Stimulated activated CD8-positive, alpha-beta memory T cell treated with anti-CD3 and anti-CD28 coated beads, Interleukin-7, amount 100 ng/mL, for 1 hour (primary cell): ENCODE measurements at places on chromosomes 2 and 18.

- no peak for DNase-seq
Measured at GRCh38 chr2:79782576-79783452, 270.0 kb downstream of the CTNNA2 start.

- DNase-seq, result no peak
Measured at GRCh38 chr2:101267671-101268656, 15.3 kb downstream of the CNOT11 start.

DNA sequence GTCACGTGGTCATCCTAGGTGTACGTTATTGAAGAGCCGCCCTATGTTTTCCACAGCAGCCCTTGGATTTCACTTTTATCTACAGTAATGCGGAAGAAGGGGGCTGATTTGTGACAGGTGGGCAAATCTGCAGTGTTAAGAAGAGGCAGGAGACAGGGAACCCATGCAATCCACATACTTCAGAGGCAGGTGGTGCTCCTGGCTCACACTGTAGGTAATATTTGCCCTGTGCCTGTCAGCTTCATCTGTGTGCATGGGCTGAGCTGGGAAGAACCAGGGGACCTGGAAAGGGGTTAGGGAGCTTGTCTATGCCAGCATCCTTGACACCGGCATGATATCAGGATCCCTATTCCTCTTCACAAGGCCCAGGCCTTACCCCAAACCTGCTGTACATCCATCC is 183.9 kb downstream of the SH3RF3 start:
- no peak for DNase-seq

GRCh38 chr2:127574656-127575055 is 39.2 kb downstream of the MYO7B start:
- no peak for DNase-seq

DNA sequence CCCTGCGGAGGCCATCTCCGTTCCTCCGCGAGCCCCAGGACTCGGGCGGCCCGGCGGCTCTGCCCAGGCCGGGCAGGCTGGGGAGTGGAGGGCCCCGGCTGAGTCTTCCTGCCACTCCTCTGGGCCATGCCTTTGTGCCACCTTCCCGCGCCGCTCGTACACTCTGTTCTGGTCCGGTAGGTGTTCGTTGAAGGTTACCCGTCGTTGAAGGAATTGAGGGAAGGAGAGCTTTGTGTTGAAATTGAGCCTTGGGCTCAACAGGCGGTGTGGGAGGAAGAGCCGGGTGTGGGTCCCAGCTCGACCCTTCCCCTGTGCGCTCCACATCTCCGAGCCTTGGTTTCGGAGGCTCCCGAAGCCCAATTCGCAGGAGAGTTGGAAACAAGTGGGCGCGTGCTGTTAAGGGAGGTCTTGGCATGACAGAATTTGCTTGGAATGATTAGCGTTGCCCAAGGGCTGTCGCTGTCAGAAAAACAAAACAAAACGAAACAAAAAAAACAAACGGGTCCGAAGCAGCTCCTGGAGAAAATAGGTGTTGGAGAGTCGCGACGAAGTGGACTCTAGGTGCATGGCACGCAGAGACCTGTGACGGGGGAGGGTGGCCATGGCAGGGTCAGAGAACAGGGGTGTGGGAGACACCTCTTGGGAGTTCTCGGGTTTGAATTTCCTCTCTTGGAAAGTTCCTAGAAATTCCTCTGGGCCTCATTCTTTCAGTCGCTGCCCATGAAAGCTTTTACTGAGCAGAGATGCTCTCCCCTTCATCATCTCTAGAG is 1.2 kb upstream of the MZT2A start:
- DNase-seq, result no peak

DNA sequence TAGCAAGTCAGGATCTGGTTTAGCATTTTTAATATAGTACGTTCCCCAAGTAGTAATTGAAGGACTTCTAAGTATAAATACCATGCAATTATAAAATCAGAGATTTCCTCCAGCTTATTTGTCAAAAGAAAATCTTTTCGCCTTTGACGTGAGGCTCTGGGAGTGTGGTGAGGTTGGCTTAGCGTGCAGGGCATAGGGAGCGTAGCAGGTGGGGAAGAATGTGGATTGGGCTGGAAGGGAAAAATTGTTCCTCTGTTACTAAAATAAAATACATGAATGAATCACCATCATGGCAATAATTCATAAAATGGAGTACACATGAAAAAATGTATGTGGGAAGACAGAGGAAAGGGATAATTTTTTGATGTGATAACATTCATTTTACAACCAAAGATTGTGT is 5.4 kb upstream of the IL1RL2 start:
- DNase-seq, result no peak

DNA sequence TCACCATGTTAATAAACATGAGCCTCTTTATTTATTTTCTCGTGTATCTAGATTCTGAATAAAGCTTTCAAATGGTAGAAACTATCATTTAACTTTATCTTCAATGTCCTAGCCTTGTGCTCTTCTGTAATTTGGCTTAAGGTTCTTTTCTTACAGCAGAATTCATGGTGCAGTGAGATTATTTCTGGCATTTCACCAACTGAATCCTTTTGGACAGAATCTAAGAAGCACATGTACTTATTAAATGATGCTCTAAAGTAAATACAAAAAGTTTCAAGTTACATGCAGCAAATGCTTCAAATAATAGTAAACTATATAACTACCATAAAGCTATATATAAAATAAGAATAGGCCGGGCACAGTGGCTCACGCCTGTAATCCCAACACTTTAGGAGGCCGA is 65.9 kb downstream of the AP1S3 start:
- no peak for DNase-seq

- DNase-seq, result no peak
Measured at GRCh38 chr18:54712758-54713157, 115.5 kb upstream of the RAB27B start.

DNA sequence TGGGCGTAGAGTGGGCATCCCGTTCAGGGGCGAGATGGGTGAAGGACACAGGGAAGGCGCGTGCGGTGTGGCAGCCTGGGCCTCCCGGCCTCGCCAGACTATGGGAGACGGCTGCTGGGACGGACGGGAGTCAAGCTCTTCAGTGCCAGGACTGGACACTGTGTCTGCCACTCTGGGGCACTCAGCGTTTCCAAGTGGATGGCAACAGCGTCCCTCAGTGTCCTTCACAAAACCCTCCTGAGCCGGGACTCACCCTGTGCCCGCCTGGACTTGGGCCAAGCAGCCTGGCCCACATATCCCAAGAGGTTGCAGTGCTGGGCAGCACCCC is 16.3 kb upstream of the BOK start:
- DNase-seq, result no peak

DNA sequence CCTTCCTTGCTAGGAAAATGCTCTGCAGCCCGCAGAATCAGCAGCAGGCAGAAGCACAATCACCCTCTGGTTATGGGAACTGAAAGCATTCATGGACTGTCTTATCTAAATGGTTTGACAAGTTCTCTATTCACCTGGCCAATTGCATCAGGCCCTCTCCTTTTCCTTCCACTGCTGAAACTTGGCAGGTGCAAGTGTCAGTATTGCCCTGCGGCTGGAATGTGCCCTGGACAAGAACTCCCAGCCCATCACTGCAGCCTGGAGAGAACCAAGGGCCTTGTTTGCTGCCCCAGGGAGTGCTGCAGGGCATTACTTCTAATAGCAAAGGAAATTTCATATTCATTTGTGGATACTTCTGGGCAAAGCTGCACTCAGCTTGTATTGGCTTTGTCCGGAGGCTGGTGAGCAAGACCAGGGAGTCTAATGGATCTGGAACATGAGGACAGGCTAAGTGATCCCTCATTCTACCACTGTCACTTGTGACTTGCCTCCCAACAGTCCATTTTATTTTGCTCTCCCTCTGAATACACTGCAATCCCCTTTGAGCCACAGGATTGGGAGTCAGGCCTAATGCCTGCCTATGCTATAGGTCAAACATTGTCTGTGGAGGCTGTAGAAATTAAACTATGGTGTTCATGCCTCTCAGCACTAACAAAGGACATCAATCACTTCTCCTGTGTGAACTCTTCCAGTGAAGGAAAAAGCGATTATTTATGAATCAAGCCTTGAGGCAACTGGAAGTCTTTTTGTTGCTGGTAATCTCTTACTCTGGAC is 116.9 kb downstream of the LYPD6B start:
- no peak for DNase-seq

DNA sequence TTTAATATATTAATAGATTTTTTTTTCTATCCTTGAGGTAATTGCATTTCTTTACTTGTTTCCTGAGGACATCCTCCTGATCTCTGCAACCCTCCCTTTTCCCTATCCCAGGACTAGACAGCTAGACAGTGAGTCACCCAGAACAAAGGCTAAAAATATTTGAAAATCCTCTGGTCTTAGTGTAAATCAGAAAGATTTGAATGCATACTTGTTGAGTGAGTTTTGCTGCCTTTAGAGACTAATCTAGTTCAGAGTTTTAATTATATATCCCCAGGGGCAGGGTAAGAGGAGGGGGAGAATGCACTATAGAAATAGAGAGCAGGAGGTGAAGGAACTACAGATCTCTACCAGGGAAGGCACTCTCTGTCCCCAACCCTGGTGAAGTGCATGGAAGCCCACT is 202.3 kb upstream of the TCF4 start:
- DNase-seq, result no peak

- DNase-seq, result no peak
Measured at GRCh38 chr18:2984091-2984490, 28.9 kb downstream of the LPIN2 start.

GRCh38 chr2:86293612-86294011 is 43.8 kb downstream of the REEP1 start:
- DNase-seq, result no peak

DNA sequence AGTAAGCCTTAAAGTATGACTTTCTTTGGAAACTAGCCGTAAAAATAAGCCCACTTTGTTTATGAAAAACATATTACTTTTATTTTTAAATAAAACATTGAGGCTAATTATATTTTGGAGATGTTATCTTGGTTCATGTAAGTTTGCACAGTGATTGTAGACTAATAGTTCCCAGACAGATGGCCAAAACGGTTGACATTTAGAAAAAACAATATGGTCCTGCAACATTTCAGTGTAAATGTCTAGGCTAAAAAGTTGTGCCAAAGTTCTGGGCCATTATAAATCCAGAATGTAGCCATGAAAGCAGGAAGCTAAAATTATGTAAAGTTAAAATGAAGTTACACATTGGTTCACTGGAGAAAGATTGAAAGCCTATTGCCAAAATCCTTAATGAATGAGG is 43.6 kb downstream of the SLC5A7 start:
- no peak for DNase-seq

- DNase-seq, result no peak
Measured at GRCh38 chr2:72015266-72015665, 132.4 kb downstream of the CYP26B1 start.

GRCh38 chr2:204042401-204042800 is 105.8 kb downstream of the ICOS start:
- no peak for DNase-seq

DNA sequence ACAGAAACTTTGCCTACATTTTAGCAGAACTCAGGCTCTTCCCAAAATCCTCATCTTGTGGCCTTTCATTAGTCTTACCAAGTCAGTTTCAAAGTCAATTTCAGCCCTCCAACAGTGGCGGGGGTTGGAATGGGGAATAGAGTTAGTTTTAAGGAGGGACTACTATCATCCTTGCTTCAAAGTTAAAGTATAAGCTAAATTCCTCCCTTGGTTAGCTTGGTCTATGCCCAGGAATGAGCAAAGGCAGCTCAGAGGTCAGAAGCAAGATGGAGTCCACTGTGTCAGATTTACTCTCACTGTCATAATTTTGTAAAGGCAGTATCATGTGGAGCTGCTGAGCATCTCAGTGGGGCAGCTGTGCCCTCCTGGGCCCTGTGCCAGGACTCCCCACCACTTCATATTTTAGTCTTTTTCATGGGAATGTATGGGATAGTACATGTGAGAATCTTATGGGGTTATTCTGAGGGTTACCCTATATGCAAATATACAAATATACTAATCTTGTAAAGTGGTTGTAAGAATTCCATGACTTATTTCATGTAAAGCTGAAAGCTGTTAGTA is 145.2 kb upstream of the MMADHC start:
- DNase-seq, result no peak

DNA sequence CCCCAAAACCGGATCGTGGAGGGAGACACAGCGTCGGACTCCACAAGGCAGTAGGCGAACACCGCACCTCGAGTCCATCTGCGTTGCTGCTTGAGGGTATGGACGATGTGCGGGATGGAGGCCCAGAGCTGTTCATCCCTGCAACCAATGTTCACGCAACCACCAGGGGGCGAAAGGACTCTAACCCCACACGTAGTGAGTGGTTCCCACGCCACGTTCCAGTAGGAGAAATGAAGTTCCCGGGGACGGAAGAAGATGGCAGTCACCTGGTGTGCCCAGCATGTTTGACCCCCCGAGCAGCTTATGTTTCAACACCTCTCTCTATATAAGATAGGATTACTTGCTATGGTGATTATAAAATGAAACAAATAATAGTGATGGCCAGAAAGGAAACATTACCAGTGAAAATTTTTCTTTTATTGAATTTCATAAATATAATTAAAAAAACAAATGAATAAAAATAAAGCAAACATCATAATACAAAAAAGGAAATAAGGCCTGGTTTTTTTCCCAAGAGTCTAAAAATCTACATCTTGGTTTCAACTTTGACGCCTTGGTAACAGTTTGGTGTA is 184.3 kb downstream of the SH3BP4 start:
- DNase-seq, result peak; percentile 32

DNA sequence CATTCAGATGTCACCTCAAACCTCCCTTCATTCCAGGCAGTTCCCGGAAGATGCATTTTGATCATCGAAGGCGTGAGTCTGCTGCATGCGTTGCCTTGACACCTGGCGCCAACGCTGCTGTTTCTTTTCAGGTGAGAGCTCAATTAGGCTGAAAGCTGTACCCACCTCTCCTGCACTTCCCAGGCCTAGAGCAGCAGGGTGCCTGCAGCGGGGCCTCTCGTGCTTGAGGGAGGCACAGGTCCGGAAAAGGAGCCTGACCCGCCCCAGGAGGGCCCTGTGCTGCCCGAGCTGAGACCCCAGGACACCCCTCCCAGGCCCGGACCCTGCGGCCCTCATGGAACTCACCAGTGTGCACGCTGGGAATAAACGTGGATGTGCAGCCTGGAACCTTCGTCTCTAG is 31.4 kb upstream of the KCNG2 start:
- DNase-seq, result no peak

GRCh38 chr2:26709323-26710110 is 17.0 kb downstream of the KCNK3 start:
- no peak for DNase-seq

DNA sequence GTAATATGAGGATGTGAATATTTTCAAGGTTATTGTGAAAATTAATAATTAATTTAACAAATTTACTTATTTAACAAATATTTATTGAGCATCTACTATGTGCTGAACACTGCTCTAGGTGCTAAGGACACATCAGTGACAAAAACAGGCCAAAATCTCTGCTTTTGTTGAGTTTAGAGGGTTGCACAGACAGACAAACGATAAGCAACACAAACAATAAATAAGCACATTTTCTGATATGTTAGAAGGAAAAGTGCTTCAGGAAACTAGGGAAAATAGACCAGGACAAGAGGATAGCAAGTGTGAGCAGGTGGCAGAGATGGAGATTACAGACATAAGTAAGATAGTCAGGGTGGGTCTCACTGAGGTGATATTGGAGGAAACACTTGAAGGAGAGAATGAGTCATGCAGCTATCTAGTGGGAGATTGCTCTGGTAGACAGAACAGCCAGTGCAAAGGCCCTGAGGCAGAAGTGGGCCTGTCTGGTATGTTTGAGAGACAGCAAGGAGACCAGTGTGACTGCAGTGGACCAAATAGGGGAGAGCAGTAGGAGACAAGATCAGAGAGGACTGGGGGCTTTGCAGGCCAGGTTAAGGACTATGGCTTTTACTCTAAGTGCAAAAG is 38.3 kb downstream of the SFXN5 start:
- DNase-seq, result no peak
